HCT116 (cell line): ENCODE measurements at places on chromosomes 16 and 17. TPM values are rescaled to one million over a fixed set of nuclear protein-coding genes. Genes with fewer than 3 reads are reported as not detected.

- no peaks in the 10 kb centered on the region for H3K27me3 ChIP-seq
- peaks cover 26% of the 10 kb centered on the region for H3K4me1 ChIP-seq
- H3K36me3 ChIP-seq = peaks cover 6% of the 10 kb centered on the region; the same call in 1 of the 2 replicates
- no peak for DNase-seq
These were observed 771 bp downstream of the MSRB1 start for GRCh38 chr16:1942047-1942809.

GRCh38 chr16:88907768-88908167 is 41.3 kb upstream of the PABPN1L start:
- no peaks in the 10 kb centered on the region for H3K36me3 ChIP-seq
- DNase-seq = no peak
- peaks cover 20% of the 10 kb centered on the region for H3K4me1 ChIP-seq
- no peak overlapping the region for H3K27ac ChIP-seq
- H3K27me3 ChIP-seq = no peaks in the 10 kb centered on the region

DNA sequence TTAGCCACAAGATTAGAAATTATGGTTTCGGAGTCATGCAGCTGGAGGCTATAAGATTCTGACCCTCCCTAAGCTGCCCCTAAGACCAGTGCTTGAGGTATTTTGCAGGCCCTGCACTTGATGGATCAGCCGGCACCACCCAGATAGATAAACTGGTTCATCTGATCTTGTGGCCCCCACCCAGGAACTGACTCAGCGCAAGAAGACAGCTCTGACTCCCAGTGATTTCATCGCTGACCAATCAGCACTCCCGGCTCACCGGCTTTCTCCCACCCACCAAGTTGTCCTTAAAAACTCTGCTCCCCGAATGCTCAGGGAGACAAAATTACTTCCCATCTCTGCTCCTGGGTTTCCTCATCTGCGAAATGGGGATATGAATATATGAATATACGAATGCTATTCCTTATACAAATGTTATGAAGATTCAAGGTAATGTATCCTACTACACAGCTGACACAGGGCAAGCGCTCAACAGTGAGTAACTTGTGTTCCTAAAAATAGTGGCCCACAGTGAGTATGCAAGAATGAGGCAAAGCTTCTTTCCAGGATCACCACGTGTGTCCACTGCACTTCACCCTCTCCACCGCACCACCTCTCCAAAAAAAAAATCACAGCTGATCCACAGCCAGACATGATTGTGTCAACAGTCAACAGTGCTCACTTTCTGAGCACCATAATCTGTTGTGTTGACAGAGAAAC is 33.3 kb upstream of the C16orf82 start:
- H3K4me3 ChIP-seq = no peak overlapping the region
- no peak overlapping the region for H3K27ac ChIP-seq
- no peaks in the 10 kb centered on the region for H3K4me1 ChIP-seq
- DNase-seq = no peak
- no peaks in the 10 kb centered on the region for H3K36me3 ChIP-seq

DNA sequence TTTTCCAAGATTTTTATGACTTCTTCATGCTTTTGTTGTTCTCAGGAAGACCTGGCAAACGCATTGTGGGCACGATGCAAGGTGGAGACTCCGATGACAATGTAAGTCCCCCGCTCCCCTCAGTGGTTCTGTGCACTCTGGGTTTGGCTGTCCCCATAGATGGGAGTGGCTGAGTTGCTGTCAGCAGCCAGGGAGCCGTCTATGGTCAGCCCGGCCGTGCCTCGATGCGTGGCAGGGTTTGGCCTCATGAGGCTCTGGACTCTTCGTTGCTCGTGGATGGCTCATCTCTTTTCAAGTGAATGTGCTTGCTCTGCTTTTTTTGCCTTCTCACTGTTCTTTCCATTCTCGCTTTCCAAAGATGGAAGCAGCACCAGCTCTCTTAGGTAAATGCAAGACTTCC is 31.9 kb downstream of the CLUAP1 start:
- no peaks in the 10 kb centered on the region for H3K27me3 ChIP-seq
- H3K27ac ChIP-seq = no peak overlapping the region
- peaks cover 30% of the 10 kb centered on the region for H3K36me3 ChIP-seq
- H3K4me1 ChIP-seq = no peaks in the 10 kb centered on the region

GRCh38 chr16:58684001-58684353 is 593 bp downstream of the SLC38A7 start:
- no peaks in the 10 kb centered on the region for H3K36me3 ChIP-seq
- H3K4me1 ChIP-seq = no peaks in the 10 kb centered on the region; the same call in 1 of the 2 replicates
- peak overlapping the region; percentile 96 for H3K4me3 ChIP-seq
- H3K27ac ChIP-seq = peak overlapping the region; percentile 39; the same call in 1 of the 2 replicates
- H3K27me3 ChIP-seq = no peaks in the 10 kb centered on the region
- no peak for DNase-seq

GRCh38 chr17:81950501-81950900 is 3.5 kb upstream of the MYADML2 start:
- H3K4me3 ChIP-seq = no peak overlapping the region
- H3K27me3 ChIP-seq = no peaks in the 10 kb centered on the region
- no peaks in the 10 kb centered on the region for H3K36me3 ChIP-seq
- no peaks in the 10 kb centered on the region for H3K4me1 ChIP-seq
- H3K27ac ChIP-seq = no peak overlapping the region

DNA sequence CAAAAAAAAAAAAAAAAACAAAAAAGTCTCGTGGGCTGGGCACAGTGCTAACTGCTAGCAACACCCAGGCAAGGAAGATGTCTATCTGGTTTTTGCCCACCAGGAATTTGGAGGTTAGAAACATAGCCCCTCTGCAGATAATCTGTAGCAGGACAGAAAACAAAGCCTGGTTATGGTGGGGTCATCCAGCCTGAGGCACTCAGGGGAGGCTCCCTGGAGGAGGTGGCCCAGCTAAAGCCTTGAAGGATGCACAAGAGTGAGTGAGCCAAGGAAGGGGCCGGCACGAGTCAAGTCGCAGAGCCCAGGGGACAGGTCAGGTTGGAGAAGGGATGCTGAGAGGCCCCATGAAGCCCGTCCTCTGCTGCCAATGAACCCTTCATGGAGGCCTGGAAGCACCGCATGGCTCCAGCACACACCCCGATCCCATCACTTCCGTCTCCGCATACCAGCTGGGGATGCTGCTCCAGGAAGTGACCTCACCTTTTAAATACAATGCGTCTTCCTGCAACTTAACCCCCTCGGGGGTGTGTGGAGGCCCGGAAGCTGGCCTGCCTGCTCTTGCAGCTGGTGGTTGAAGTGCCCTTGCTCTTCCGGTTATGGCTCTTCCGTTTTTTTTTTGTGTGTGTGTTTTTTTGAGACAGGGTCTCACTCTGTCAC is 86.5 kb downstream of the ENGASE start:
- no peaks in the 10 kb centered on the region for H3K4me1 ChIP-seq
- no peak overlapping the region for H3K27ac ChIP-seq
- peaks cover 20% of the 10 kb centered on the region for H3K27me3 ChIP-seq
- no peaks in the 10 kb centered on the region for H3K36me3 ChIP-seq

- no peak overlapping the region for H3K4me3 ChIP-seq
- DNase-seq = no peak
- H3K27me3 ChIP-seq = no peaks in the 10 kb centered on the region
These were observed 6.2 kb upstream of the TMEM235 start for GRCh38 chr17:78225088-78225865.

- H3K4me1 ChIP-seq = no peaks in the 10 kb centered on the region
- no peak for DNase-seq
- no peaks in the 10 kb centered on the region for H3K27me3 ChIP-seq
- no peak overlapping the region for H3K4me3 ChIP-seq
These were observed 156.6 kb upstream of the ZFHX3 start for GRCh38 chr16:73204359-73205152.

DNA sequence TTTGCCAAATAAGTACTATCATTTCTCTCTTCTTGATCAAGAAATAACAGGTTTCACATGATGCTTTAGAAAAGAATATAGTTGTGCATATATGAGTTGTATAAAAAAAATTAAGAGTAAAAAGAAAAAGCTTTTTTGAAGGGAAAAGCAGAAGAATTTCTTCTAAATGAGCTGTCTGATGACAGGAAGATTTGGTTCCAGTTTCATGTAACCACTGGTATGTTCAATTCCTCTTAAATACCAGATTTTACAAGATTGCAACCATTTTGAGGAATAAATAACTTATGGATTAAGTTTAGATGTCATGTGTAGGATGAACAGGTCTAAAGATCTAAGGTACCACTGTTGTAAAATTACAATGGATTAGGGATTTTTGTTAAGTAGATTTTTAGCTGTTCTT is 45.0 kb downstream of the VMP1 start:
- H3K36me3 ChIP-seq = no peaks in the 10 kb centered on the region
- H3K4me3 ChIP-seq = no peak overlapping the region
- H3K4me1 ChIP-seq = peaks cover 92% of the 10 kb centered on the region
- H3K27me3 ChIP-seq = no peaks in the 10 kb centered on the region

DNA sequence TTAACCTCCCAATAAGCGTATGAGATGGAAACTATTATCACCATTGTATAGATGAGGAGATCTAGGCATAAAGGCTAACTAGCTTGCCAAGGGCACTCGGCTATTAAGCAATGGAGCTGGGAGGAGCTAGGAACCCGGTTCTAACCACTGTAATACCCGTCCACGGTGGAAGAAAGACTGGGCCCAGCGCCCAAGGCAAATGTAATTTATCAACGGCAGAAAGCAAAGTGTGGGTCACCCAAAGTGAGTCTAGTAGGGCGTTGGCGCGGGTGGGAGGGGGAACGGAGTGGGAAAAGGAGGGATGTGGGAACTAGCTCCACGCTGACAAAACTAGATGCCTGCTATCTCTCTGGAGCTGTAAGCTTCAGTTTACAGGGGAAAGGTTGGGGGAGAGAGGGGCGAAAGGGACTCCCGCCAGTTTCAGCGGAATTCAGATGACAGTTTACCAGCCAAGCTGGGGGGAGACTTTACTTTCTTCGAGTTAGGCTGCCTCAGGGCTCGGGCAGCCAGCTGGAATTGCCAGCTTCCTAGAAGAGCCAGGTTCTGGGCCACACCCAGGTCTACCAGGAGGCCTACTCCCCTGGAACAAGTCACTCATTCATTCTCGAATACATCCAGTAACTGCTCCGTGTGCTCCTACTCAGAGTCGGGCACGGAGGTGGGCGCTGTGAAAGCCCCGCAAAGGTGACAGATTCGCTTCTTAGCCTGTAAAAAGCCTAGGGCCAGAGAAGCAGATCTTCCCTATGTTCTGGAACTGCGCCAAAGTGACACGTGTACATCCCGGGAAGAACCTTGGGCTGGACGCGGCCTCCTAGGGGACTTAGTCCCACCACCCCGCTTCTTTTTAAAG is 837 bp downstream of the LRRC59 start:
- peak overlapping the region; percentile 95 for H3K4me3 ChIP-seq
- no peaks in the 10 kb centered on the region for H3K27me3 ChIP-seq
- DNase-seq = no peak
- peak overlapping the region; percentile 77 for H3K27ac ChIP-seq

- H3K36me3 ChIP-seq = no peaks in the 10 kb centered on the region
These were observed 68.4 kb downstream of the MARF1 start for GRCh38 chr16:15574614-15574948.

- H3K27ac ChIP-seq = peak overlapping the region; percentile 86
- no peak for DNase-seq
- H3K4me3 ChIP-seq = peak overlapping the region; percentile 23; the same call in 1 of the 2 replicates
- H3K27me3 ChIP-seq = no peaks in the 10 kb centered on the region
- H3K36me3 ChIP-seq = no peaks in the 10 kb centered on the region
- H3K4me1 ChIP-seq = peaks cover 62% of the 10 kb centered on the region
These were observed 184.9 kb downstream of the MSI2 start for GRCh38 chr17:57441270-57441600.

DNA sequence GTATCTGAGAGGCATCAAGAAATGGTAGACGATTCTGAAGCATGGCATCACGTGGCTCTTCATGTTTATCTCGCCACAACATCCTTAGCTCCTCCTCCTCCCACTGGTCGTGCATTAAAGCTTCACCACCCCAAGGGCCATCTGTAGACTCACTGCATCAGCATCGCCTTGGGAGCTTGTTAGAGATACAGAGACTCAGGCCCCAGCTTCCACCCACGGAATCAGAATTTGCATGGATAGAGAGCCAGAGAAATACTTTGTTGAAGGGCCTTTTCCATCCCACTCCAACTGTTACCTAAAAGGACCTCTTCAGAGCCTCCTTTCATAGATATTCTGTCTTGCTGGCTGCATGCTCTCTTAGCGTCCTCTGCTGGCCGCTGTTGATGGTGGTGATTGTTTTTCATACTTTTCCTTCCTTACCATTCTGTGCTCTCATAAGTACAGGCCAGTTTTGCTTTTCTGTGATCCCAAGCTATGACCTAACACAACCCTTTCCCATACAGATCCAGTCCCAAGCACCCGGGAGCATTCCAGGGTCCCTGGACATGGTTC is 1049.4 kb upstream of the EEF2KMT start:
- H3K36me3 ChIP-seq = no peaks in the 10 kb centered on the region
- H3K4me1 ChIP-seq = no peaks in the 10 kb centered on the region
- no peak overlapping the region for H3K27ac ChIP-seq
- DNase-seq = no peak
- no peaks in the 10 kb centered on the region for H3K27me3 ChIP-seq
- H3K4me3 ChIP-seq = no peak overlapping the region

Gene PPY
- total RNA-seq = not detected

Gene TERB1
- total RNA-seq = not detected

Gene CCL16
- not detected for total RNA-seq

Gene TIMP2
- 64.8 TPM for total RNA-seq
